ENCODE measurements at places on chromosomes 12 and 14.

GRCh38 chr12:117844114-117844830, 124.5 kb downstream of the KSR2 start:
- no peaks in the 10 kb centered on the region for H3K4me1 ChIP-seq
- H3K36me3 ChIP-seq = no peaks in the 10 kb centered on the region
- H3K27me3 ChIP-seq = no peaks in the 10 kb centered on the region

DNA sequence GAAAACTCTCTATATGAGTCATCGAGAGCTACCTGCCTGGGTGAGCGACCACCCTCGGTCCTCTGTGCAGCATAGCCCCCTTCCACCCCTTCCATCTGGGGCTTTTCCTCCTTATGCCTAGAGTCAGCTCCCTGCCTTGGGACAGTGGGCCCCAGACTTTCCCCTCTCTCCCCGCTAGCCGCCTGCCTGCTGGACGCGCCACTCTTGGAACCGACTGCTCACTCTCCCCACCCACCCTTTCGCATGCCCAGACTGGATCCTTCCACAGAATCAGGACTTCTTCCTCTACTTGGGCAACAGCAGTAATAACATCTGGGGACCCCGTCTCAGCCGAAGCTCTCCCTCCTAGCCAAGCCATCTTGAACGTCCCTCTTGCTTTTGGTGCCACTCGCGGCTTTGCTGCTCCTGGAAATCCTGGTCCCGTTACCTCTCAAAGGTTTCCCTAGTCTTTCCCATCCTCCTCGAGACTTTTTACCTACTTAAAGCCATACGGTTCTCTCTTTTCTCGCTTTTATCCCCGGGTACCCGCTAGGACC, 671 bp downstream of the ESYT1 start:
- H3K4me3 ChIP-seq = peak overlapping the region; percentile 90
- peaks cover 23% of the 10 kb centered on the region for H3K36me3 ChIP-seq
- H3K27ac ChIP-seq = peak overlapping the region; percentile 89
- DNase-seq = peak; percentile 46

- H3K27ac ChIP-seq = no peak overlapping the region
- DNase-seq = no peak
- H3K27me3 ChIP-seq = no peaks in the 10 kb centered on the region
- no peaks in the 10 kb centered on the region for H3K4me1 ChIP-seq
Measured at GRCh38 chr12:76714415-76714814, 49.5 kb upstream of the ZDHHC17 start.

DNA sequence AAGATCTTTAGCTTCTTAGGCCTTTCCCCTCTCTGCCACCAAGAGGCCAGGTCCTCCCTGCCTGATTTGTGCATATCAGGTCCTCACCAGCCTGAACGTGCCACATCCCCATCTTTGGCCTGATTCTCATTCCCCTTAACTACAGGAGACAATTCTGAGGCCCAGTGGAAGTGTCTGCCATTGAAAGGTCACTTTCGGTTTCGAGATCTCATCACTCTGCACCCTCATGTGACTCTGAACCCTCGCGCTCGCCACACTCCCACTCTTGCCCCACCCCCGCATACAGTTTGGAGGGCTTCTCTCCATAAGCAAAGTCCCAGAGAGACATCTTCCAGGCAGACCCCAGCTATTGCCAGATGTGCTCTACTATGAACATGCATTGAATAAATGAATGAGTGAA, 189.0 kb downstream of the NTF3 start:
- DNase-seq = no peak
- no peaks in the 10 kb centered on the region for H3K4me1 ChIP-seq
- peaks cover 4% of the 10 kb centered on the region for H3K27me3 ChIP-seq
- no peak overlapping the region for H3K4me3 ChIP-seq
- H3K27ac ChIP-seq = no peak overlapping the region

DNA sequence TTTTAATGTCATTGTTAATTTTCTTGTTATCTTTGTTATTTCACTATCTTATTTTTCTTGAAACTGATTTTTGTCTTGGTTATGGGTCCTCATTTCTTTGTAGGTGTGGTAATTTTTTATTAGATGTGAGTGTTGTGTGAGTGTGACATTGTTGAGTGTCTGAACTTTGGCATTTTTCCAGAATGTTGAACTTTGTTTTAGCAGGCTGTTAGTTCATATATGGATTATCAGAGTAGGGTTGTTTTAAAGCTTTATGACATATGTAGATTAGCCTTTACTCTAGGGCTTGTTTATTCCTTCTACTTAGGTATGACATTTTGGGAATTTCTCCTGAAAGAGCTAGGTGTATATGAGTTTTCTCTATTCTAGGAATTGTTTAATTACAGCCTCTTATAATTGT, 103.9 kb downstream of the ARID2 start:
- H3K36me3 ChIP-seq = peaks cover 67% of the 10 kb centered on the region
- no peak overlapping the region for H3K27ac ChIP-seq
- H3K27me3 ChIP-seq = no peaks in the 10 kb centered on the region
- H3K4me3 ChIP-seq = no peak overlapping the region
- no peak for DNase-seq

DNA sequence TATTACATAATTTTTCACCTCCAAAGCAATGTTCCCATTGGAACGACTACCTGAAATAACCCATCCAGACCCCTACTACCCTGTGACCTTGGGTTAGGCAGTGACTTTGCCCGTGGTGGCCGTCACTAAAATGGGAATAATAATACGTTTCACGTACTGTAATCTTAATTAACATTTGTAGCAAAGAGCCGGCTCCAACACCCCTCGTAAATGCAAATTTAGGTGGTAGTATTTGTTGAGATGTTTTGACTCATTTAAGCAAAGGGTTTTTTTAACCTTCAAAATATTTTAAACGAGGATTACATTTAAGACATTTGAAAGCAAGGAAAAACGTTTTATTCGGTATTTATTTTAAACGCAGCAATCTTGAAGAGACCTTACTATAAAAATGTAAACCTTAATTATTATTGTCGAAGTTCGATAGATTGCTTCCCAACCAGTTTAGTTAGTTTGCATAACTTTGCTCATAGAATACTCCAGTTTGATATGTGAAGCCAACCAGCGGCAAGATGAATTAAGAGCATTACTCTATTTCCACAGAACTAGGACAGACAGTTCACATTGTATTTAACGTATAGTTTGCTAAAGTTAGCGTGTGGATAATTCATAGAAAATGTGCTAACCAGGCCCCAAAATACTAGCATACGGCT, 1.4 kb upstream of the ARID2 start:
- H3K4me3 ChIP-seq = peak overlapping the region; percentile 91
- no peaks in the 10 kb centered on the region for H3K27me3 ChIP-seq
- DNase-seq = no peak
- peaks cover 31% of the 10 kb centered on the region for H3K4me1 ChIP-seq

GRCh38 chr12:95882873-95883272, 24.1 kb downstream of the SNRPF start:
- no peak for DNase-seq
- H3K4me1 ChIP-seq = no peaks in the 10 kb centered on the region
- H3K27me3 ChIP-seq = no peaks in the 10 kb centered on the region
- no peak overlapping the region for H3K27ac ChIP-seq
- no peaks in the 10 kb centered on the region for H3K36me3 ChIP-seq

GRCh38 chr12:93547778-93548177, 24.7 kb upstream of the SOCS2 start:
- peaks cover 31% of the 10 kb centered on the region for H3K36me3 ChIP-seq
- H3K4me1 ChIP-seq = no peaks in the 10 kb centered on the region
- no peak overlapping the region for H3K4me3 ChIP-seq
- no peaks in the 10 kb centered on the region for H3K27me3 ChIP-seq
- no peak for DNase-seq

- no peaks in the 10 kb centered on the region for H3K36me3 ChIP-seq
- H3K4me3 ChIP-seq = no peak overlapping the region
- no peaks in the 10 kb centered on the region for H3K27me3 ChIP-seq
Measured at GRCh38 chr14:71566276-71566675, 366.0 kb upstream of the RGS6 start.

- H3K4me1 ChIP-seq = peaks cover 65% of the 10 kb centered on the region
- H3K27ac ChIP-seq = peak overlapping the region; percentile 20
- H3K4me3 ChIP-seq = no peak overlapping the region
- H3K36me3 ChIP-seq = no peaks in the 10 kb centered on the region
- no peaks in the 10 kb centered on the region for H3K27me3 ChIP-seq
- no peak for DNase-seq
Measured at GRCh38 chr12:6925239-6925539, 2.6 kb upstream of the ATN1 start.

DNA sequence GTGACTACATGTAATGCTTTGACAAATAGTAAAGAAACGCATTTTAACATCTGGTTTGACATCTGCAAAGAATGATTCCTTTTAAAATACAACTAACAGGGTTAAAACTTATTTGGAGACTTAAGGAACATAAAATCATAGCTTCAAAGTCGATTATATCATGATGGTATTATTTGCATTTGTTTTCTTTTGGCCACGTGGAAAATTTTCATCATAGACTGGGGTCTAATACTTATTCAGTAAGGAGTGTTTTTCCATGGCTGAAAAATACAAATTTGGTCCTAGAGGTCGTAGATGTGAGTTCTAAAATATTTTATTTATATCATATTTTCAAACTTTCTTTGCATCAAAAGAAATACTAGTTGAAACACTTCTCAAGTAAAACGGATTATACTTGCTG, 31.5 kb upstream of the LMNTD1 start:
- H3K27ac ChIP-seq = no peak overlapping the region
- H3K27me3 ChIP-seq = no peaks in the 10 kb centered on the region
- no peak for DNase-seq
- H3K36me3 ChIP-seq = no peaks in the 10 kb centered on the region

GRCh38 chr12:22283508-22283907, 51.0 kb downstream of the ST8SIA1 start:
- H3K4me1 ChIP-seq = no peaks in the 10 kb centered on the region
- H3K27me3 ChIP-seq = no peaks in the 10 kb centered on the region
- no peak overlapping the region for H3K27ac ChIP-seq

DNA sequence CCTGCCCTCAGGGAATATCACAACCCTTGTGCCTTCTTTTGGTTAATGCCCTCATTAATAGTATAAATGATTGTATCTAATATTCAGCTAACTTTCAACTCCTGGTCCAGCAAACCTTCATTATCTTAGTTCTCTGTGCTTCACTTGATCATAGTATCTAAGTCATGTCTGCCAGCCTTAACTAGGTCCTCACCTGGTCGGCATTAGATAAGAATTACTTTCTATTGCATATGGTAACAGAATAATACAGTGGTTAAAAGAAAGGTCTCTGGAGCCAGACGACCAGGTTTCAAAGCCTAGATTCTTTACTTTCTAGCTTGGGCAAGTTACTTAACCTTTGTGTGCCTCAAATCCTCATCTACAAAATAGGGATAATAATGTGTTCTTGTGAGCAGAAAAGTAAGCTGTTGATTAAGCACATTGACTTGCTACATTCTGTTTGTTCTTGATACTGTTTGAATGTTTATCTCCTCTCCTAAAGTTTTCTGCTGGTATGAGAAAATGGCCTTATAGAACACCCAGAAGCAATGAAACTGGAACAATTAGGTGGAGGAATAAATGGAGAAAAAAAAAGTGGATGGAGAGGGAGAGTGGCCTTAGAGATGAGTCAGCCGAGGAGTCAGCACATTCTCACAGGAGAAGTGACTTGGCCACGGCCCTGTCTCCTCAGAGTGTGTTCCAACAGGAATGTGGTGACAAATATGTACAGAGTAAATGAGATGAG, 176.1 kb downstream of the SLC25A21 start:
- no peak for DNase-seq
- no peaks in the 10 kb centered on the region for H3K36me3 ChIP-seq
- H3K4me3 ChIP-seq = no peak overlapping the region
- no peaks in the 10 kb centered on the region for H3K27me3 ChIP-seq
- H3K27ac ChIP-seq = no peak overlapping the region
- H3K4me1 ChIP-seq = no peaks in the 10 kb centered on the region

DNA sequence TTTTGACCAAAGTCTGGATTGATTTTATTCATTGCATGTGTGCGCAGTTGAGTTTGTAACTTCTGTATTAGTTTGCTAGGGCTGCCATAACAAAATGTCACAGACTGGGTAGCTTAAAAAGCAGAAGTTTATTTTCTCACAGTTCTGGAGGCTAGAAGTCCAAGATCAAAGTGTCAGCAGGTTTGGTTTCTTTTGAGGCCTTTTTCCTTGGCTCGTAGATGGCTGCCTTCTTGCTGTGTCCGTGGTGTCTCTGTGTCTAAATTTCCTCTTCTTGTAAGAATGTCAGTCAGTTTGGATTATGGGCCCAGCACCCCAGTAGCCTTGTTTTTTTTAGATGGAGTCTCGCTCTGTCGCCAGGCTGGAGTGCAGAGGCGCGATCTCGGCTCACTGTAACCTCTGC, 11.8 kb downstream of the DNM1L start:
- no peaks in the 10 kb centered on the region for H3K4me1 ChIP-seq
- no peak overlapping the region for H3K27ac ChIP-seq
- no peaks in the 10 kb centered on the region for H3K27me3 ChIP-seq
- peaks cover 9% of the 10 kb centered on the region for H3K36me3 ChIP-seq

DNA sequence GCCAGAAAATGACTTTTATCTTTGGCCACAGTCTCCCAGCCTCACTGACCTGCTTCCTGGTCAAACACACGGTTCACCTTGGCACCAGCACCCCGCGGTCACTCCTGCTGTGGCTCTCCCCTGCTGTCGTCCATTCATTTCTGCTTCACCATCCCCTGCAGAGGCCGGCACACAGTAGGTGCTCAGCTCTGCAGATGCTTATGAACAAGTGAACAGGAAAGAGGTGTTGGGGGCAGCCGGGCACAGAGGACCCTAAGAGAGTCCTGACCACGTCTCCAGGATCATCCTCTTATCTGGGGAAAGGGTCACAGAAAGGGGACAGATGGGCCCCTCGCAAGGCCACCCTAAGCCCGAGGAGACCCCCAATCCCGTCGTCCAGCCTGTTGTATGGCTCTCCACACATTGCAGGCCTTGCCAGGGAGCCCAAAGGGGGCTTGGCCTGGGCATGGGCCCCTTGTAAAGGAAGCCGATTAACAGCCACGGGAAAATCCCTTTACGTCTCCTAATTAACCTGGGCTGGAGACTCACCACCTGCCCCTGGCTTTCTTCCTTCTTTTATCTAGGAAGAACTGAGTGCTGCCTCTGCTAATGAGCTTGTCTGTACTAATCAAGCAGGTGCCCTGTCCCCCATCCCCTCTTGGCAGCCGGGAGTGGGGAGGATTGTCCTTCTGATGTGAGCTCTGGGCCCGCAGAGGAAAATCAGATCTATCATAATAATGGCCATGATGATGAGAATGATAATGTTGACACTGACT, 119.2 kb downstream of the AACS start:
- no peaks in the 10 kb centered on the region for H3K36me3 ChIP-seq
- H3K4me1 ChIP-seq = peaks cover 25% of the 10 kb centered on the region
- no peak overlapping the region for H3K4me3 ChIP-seq
- H3K27ac ChIP-seq = no peak overlapping the region

GRCh38 chr12:68727776-68728175, 18.2 kb upstream of the SLC35E3 start:
- no peaks in the 10 kb centered on the region for H3K4me1 ChIP-seq
- no peak for DNase-seq
- H3K27ac ChIP-seq = no peak overlapping the region
- peaks cover 10% of the 10 kb centered on the region for H3K36me3 ChIP-seq
